ENCODE measurements at places on chromosomes 11 and 22.

DNA sequence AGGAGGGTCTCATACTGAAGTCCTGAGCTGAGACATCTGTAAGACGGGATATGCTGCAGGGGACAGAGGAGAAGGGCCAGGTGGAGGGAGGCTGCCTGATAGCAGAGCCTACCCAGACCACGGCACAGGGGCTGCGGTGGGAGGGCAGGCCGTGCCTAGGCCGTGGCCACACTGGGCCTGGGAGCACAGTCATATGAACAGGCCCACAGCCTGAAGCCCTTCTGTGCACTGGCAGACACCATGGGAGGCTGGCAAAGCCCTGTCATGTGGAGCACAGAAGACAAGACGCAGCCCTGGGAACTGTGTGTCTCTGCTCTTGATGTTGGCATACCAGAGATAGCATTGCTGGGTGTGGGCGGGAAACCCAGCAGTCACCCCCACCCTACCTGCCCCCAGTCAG lies 3.3 kb downstream of the SPATA19 start:
- DNase-seq, result no peak

GRCh38 chr11:62985041-62985750 lies 429 bp upstream of the SLC22A6 start:
- DNase-seq, result no peak

DNA sequence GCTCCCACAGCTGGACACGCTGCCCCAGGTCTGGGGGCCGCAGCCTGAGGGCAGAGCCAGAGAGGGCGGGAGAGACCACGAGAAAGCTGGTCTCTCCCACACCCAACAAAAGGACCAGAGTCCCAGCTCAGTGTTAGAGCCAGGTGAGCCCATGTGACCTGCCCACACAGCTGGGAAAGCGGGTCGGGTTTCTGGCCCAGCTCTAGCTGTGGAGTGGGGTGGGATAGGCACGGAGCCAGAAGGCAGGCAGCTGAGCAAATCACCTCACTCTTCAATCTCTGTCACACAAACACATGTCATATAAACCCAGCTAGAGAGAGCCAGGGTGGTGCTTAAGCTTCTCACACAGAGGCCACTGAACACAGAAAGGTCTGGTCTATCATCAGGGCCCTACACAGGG lies 7.8 kb upstream of the EIF3D start:
- no peak for DNase-seq

GRCh38 chr11:128941573-128942271 lies 949 bp downstream of the TP53AIP1 start:
- DNase-seq, result no peak

DNA sequence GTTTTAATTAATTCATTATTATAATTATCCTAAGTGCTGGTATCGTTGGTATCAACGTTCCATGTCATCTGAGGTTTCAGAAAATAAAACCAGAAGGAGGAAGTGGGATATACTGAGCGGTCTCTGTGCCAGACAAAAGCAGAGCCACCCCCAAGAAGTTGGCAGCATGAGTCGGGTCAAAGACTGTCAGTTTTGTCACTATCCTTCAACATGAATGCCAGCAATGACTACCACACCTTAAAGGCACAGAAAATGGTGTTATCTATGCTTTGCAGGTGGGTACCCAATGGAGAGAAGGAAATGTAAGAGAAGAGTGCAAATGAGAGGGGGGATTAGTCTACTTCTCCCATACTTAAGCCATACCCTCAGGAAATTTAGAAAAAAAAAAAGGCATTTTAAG lies 408.5 kb downstream of the OPCML start:
- no peak for DNase-seq

All from central memory CD8-positive, alpha-beta T cell (primary cell).